Nucleus accumbens (tissue), 56 donors: ENCODE measurements at places on chromosomes 7 and 10.

- DNase-seq = no peak
These were observed at the start of gene WIPF3 for GRCh38 chr7:29806208-29806994. Gene WIPF3, plus strand, starts transcription at chr7:29806508. Its CDS starts 28,217 bp downstream, at chr7:29834725.

DNA sequence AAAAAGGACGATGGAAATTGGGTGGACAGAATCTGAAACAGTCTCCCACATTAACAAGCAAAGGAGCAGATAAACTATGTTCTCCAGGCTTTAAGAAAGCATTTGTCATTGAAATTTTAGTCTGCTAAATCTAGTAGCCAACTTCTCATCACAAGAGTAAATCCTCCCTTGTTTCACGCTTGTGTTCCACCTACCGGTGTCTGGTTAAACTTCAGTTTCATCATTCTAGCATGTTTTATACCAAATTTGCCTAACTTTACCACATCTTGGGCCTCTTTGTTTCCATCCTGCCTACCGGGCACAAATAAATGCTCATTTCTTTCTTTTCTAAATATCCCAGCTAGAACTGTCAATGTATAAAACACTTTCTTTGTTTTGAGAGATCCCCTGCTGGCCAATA lies 5.8 kb downstream of the LIPA start:
- no peak for DNase-seq

DNA sequence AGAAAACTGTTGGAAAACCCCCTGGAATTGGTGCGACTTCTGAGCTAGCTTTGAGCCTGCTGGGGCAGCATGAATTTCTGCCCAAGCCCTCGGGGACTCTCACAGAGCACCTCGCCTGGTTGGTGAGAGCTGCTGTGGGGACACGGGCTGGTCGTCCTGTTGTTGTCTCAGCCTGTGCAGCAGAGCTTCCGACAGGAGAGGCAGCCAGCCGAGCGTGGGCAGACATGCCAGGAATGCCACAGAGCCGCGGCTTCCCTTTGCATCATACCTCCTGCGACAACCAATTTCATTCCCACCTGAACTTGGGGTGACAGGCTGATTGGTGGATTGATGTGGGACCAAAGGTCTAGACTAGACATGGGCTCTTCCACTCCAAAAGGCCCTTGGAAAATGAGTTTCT lies 60.2 kb upstream of the NRBF2 start:
- DNase-seq = no peak

DNA sequence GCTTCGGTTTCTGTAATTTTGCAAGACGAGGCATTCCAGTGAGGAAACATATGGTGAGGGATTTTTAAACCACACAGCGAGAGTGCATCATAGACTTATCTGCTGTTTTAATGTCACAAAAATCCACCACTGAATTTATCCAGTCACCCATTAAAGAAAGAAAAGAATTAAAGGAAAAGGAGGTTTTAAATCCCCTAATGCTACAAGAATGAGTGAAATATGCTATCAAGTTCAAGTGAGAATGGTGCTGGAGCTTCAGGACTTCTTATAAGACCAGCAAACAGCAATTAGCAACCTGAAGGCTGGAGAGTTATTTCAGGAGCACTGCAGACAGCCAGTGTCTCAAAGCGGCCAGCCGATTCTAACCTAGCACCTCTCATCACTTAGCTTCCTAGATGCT lies 439.1 kb upstream of the MGMT start:
- DNase-seq = no peak

- no peak for DNase-seq
These were observed 266.3 kb downstream of the BICC1 start for GRCh38 chr10:58778966-58779365.

DNA sequence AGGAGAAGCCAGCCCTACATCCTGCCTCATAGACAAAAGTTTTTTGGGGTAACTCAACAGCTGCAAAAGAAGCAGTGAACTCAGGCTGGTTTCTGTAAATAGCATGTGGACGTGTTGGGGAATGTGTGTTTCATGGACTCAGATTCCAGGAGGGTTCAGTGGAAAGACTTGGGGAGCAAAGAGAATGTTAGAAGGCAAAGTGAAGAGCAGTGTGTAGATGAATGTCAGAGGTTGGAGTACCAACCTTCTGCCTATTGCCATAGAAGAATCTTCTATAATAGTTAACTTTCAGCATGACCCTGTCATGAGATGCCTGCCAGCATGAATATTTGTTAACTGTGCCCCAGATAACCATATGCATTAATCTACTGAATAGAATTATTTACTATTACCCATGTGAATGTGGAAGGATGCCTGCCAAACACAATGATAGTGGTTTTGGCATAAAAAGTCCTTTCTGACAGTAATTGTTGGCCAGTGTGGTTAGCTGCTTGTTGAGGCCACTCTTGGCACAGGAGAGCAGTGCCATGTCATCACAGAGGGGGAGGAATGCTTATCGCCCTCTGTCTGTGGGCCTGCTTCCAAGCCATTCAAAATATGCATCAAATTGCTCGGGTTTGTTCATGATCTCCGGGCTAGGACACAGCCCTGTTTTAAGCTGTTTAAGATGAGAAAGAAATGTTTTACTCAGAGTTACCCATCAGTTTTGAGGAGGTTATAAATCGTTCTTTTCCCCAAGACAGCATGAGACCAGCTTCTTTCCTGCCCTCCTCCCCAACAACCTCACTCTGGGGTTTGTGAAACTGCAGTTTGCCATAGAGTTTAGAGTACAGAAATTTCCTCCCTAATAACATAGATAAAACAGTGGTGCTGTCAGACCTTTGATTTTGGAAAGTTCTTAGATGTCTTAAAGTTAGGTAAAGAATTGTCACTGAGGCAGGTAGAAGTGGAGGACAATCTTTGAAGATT lies 165.3 kb downstream of the WNT2 start:
- DNase-seq = no peak

DNA sequence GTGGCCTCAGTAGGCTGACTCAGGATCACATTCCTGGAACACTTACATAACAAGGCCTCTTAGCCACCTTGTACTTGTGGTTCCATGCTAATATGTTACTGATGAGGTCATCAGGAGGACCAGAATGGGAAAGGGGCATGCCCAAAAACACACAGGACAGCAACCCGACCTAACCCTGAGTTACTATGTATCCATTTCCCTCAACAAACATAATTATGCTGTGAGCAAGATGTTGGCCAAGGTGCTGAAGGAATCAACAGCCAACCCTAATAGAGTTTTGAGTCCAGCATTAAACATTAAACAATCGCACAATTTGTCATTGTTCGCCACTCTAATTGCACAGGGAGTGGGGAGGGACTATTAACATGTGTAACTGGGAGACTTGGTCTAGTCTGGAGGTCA lies 129.4 kb downstream of the PLPP4 start:
- DNase-seq = no peak

GRCh38 chr7:106216517-106216922 lies 68.3 kb downstream of the NAMPT start:
- DNase-seq = no peak

- DNase-seq = no peak
These were observed 5.2 kb upstream of the HTR7 start for GRCh38 chr10:90862908-90863514.

- no peak for DNase-seq
These were observed 95.2 kb downstream of the CLEC2L start for GRCh38 chr7:139618482-139619366.

- DNase-seq = no peak
These were observed 24.4 kb downstream of the MRPS33 start for GRCh38 chr7:140990193-140990962.

DNA sequence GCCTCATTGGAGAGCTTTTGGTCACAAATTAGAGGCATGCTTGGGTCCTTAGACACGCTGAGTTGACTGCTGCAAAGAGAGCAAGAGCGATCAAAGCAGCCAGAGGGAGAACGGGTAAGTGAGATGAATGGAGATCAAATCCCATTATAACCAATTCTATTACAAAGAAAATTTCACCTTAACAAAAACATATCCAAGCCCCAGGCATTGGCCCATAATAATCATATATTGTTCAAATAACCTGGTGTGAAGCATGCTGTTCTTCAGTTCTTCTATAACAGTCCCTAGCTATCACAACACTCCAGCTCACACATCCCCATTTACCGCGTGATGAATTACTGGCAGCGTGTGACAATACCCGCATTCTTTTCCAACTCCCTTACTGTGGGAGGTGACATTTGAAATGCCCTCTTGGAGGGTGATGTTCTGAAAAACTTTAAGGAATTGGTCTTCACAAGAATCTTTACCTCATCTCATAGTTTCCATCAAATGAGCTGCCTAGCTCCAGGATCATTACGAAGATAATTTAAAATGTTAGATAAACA lies 156.1 kb upstream of the PLXNA4 start:
- DNase-seq = no peak

GRCh38 chr7:148142660-148143248 lies 447.8 kb upstream of the C7orf33 start:
- DNase-seq = no peak

DNA sequence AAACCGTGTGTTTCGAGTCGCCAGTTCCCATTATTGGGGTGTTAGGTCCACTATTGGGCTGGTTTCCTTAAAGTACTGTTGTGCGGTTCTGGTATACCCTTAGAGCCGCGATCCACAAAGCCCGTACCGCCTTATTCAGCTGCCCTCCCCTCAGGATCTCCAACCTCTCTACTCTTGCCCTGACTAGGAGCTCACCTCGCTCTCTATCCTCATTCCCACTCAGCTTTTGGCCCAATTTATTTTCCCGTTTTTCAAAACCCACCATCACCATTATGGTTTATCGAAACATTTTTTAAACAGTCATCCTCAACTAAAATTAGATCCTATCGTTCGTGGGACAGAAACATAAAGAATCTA lies 461 bp upstream of the ETV1 start:
- DNase-seq = no peak

GRCh38 chr10:102814453-102814871 lies 22.8 kb downstream of the CYP17A1 start:
- DNase-seq = no peak

DNA sequence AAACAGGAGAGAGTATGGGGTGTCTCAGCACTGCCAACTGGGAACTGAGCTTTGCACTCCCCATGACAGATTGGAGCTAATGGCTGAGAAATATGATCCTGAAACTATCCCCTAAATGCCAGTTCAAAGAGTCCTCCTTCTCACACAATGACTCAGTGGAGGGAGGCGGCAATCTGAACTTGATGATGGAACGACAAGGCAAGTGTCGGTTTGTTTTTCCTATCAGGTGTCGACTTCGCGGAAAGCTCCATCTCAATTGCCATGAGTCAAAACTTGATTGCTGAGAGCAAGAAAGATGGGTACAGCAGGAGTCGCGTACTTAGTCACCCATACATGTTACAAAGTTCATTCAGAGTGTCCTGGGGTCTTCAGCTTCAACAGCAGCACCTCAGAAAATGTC lies 52.5 kb downstream of the NPY start:
- DNase-seq = no peak

DNA sequence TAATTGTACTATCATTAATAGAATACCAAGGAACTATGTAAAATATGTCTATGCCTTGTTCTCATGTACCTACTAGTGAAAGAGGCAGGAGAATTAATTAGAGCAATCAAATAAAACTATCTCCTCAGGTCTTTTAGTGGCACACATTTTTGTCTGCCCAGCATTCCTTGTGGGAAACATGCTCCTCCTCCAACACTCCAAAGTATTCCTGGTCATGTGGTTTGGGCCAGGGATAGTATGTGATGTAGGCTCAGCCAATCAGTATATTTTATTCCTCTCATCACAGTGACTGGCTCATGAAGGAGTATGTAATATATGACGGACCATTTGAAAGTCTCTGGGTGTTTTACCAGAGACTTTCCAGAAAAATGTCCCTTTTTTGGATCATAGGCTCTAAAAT lies 16.7 kb upstream of the SYPL1 start:
- DNase-seq = no peak

- no peak for DNase-seq
These were observed 133.7 kb downstream of the FOXP2 start for GRCh38 chr7:114548081-114548980.

GRCh38 chr10:24982319-24983112 lies 30.1 kb upstream of the PRTFDC1 start:
- no peak for DNase-seq
